ENCODE measurements at places on chromosomes 2 and 18.

DNA sequence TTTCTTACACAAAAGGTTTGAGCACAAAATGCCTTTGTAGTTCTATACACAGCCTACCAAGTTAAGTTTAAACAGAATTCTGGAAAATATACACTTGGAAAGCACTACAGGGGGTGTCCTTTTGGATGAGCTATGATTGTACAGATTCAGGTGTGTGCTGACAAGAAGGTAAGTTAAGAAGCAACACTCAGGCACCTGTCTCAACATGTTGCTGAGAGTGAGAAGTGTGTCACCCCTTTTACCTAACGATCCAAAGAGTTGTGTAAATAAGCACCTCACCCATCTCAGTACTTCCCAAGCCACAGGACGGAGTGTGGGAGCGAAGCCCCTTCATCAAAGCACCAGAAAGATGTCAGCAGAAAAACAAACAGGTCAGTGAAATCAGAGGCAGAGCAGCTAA, 109.5 kb upstream of the DAPL1 start:
- no peak for DNase-seq

DNA sequence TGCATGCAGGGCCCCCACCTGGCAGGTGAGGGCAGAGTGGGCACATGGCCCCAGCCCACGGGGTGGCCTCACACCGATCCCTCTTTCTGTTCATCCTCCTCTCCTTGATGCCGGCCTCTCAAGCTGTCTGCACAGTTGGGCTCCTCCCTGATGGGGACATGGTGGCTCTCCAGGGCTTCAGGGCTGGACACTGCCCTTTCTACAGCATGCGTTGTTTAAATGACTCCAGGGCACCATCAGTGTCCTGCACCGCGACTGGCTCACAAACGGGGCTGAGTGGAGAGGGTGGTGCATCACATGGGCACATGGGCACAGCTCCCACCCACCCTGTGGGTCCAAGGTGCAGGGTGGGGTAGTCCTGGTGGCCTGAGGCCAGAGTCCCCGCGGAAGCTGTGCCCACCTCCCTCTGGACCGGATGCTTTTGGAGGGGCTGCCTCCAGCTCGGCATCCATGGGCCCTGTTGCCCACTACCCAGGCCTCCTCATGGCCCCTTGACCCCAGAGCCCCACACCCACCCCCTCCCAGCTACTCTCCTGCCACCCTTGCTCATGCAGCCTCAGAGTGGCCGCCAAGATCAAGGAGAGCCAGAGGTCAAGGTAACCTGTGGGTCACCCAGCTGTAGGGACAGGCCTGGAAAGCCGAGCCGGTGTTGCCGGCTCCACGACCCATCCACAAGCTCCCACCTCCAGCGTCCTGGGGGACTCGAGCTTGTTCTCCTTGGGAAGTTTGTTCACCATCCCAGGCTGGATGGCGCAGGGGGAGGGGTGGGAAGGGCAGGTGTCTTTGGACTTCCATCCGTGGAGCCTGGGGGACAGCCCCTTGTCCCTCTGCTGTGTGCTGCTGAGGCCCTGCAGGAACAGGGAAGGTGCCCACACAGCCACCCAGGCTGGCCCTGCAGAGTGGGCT, 12.3 kb upstream of the SNED1 start:
- peak; percentile 20 for DNase-seq

GRCh38 chr2:187129868-187130267, 280.9 kb upstream of the ZSWIM2 start:
- no peak for DNase-seq

DNA sequence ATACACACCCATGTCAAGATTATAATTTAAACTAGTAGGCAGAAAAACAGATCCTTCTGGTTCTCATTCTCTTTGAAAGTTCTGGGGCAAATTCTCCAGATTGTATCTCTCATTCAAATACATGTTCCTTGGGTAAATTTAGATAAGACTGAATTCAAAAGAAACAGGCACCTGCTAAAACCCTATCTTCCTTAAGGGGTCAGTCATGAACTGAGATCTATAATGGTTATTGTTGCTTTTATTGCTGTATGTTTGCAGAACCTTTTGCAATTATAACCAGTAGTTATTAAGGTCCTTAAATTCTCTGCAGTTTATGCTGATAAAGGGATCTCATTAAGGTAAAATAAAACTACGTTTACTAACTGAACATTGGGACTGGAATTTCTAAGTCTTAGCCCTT, 83.5 kb downstream of the MYO5B start:
- DNase-seq, result no peak

DNA sequence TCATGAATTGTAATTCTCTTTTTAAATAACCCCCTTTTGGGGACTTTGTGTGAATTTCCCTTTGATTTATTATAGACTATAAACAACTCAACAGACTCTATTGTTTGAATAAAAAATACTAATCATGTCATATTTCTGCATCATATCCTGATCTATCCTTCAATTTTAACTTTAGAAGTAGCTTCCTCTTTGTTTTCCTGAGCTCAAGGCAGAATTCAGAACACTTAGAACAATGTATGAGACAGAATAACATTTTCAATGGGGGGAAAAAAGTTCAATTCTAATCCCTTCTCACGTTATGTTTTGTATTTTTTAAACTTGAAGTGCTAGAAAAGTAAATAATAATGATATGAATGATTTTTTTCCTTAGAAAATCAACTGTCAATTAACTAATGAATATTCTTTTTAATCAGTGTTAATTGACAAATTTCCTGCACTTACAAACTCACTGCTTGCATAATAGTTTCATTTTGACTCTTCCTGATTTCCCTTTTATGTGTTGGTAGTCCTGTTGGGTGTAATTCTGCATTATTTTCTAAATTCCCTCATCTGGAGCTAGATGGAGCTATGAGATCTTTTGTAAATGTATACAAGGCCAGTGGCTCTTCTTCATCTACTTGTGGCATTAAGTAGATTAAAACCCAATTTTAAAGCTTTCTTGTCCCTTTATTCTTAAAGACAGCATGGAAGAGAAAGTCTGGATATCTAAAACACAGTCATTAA, 326.1 kb downstream of the PARD3B start:
- no peak for DNase-seq

DNA sequence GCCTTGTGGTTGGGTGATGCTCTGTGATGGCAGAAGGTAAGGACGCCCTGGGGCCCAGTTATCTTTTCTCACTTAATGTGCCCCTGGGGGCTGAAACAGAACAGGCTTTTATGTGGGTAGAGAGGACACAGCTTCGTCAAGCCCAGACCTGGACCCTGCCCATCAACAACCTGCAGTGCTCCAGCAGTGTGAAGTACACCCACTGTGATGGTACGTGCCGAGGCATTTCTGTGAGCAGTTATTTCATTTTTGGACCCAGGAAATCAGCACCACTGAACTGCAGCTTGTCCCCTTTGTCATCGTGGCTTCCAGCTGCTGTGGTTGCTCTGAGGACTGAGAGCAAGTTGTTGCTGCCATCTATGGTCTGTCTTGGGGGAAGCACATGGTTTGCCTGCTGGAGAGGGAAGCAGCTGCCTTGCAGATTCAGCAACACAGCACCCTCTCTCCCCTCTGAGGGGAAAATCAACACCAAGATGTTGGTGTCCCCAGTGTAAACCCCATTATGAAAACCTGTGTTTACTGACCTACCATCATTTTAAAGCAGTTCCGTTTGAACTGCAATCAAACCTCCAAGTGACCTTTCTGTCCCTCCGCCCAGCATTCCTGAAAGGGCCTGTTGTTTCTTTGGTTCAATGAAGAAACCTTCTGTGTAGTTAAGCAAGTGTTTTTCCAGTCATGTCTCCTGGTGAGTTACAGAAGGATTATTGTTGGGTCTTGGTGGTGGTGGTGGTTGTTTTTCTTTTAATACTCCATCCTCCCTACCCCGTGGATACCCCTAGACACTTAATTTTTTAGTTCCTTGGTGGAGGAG, 158.2 kb downstream of the MGAT5 start:
- DNase-seq, result peak; percentile 57

DNA sequence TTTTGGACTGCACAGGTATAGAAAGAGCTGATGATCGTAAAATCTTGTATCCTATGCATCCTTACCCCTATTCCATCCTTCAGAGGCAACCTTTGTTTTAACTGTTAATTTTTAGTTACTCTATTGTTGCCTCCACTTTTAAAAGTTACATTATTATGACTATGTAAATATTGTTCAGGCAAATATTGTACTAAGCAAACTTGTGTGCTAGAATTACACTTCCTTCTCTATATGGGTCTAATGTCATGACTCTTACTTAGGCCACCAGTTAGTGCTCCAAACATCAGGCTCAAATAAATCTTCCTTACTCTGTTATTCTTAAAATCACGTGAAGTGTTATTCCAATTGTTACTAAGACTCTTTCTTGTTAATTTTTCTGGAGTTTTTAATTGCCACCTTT, 47.4 kb upstream of the EMILIN2 start:
- no peak for DNase-seq

- DNase-seq, result peak; percentile 18
Observed at GRCh38 chr2:207770602-207771404, 1.1 kb upstream of the FZD5 start.

GRCh38 chr2:23621616-23622015, 236.6 kb downstream of the KLHL29 start:
- DNase-seq, result no peak

- DNase-seq, result no peak
Observed at GRCh38 chr2:201360256-201360655, 3.1 kb upstream of the FLACC1 start.

DNA sequence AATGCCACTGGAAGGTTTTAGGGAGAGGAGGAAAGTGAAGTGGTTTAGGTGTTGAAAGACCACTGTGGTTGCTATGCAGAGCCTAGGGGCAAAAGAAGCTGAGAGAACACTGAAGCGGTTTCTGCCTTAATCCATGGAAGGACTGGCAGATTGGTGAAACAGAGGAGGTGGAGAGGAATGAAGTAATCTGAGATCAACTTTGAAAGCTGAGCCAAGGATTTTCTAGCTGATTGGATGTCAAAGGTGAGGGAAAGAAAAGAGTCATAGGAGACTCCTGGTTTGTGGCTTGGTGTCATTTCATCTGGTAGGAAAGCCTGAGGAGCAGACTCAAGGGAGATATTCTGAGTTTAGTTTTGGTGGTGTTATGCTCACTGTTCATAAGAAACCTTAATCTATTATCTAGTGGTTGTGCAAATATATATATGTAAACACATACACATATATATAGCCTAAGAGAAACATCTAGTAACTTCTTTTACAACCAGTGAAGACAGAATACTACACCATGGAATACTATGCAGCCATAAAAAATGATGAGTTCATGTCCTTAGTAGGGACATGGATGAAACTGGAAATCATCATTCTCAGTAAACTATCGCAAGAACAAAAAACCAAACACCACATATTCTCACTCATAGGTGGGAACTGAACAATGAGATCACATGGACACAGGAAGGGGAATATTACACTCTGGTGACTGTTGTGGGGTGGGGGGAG, 134.1 kb upstream of the CREB1 start:
- DNase-seq, result no peak

DNA sequence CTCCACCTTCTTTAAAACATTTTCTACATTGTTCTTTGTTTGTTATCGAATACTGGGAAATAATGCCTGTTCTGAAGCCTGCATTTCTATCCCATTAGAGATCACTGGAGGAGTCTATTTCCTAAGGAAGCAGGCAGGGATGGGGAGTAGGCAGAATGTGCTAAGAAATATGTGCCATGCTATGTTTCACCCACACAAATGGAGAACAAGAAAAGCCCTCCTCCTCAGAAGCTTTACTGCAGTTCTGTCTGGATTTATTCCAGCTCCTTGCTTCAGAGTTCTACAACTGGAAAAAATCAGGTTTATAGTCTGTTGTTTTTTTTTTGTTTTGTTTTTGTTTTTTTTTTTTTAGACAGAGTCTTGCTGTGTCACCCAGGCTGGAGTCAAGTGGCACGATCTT, 825.1 kb downstream of the SLC4A3 start:
- no peak for DNase-seq

GRCh38 chr2:156323754-156324153, 8.8 kb downstream of the NR4A2 start:
- no peak for DNase-seq

GRCh38 chr2:204796581-204796980, 251.3 kb downstream of the PARD3B start:
- DNase-seq, result no peak

- no peak for DNase-seq
Observed at GRCh38 chr2:32739664-32740063, 111.8 kb downstream of the TTC27 start.

- no peak for DNase-seq
Observed at GRCh38 chr18:9475643-9476591, 604 bp downstream of the RALBP1 start.

- peak; percentile 37 for DNase-seq
Observed at GRCh38 chr18:10291568-10291981, 162.9 kb upstream of the APCDD1 start.

- DNase-seq, result no peak
Observed at GRCh38 chr2:191710411-191710900, 32.5 kb downstream of the NABP1 start.

DNA sequence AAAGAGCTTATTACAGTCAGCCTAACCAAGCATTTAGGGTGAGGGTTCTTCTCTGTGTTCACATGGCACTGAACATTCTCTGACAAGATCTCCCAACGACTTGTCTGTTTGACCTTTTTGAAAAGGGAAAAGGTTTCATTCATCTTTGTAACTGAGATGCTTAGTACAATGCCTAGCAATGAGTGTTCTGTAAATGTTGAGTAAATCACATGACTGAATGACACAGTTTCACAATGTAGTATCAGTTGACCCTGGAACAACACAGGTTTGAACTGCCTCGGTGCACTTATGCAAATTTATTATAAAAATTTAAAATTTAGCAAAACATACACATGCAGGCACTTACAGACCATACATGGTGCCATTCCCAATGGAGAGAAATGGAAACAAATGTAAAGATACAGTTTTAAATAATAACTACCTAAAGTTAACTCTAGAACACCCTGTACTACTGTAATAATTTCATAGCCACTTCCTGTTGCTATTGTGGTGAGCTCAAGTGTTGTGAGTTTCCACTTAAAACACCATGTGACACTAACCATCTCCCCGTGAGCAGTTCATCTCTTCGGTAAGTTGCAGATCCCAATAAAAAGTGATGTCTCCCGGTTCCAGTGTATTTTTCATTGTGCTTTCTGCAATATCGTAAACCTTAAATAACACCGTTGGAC, 34.1 kb upstream of the VWC2L start:
- no peak for DNase-seq

DNA sequence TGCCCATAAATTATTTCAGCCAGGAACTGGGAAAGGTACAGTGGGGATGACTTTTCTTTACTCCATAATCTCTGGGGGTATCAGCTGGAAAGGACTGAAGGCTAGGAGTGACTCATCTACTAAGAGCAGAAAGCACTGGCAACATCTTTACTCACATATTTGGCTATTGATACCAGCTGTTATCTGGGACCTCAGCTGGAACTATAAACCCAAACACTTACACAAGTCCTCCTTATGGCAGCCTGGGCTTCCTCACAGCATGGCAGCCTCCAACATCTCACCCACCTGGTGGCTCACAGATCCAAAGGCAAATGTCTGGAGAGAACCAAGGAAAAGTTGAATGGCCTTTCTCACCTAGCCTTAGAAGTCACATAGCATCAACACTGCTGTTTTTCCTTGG, 379.0 kb upstream of the RND3 start:
- DNase-seq, result no peak

DNA sequence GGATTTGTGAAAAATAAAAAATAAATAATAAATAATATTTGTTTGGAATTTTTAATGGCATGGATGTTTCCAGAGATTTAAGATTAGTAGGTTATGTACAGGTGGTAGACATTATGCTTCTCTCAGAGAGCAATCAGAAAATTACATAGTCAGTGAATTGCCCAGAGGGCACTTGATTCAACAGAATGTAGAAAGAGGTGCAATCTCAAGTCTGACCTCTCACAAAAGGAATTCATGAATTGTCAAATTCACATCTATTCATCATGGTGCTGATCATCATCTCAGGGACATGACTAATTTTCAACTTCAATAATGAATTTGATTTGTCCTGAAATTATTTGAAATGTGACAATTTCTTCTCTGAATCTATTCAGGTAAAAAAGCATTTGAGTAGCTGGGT, 172.5 kb downstream of the PDE11A start:
- no peak for DNase-seq
